ENCODE measurements at places on chromosomes 3 and 15.

GRCh38 chr3:187888701-187889100 is 143.4 kb upstream of the BCL6 start:
- DNase-seq, result no peak

GRCh38 chr15:64224511-64224910 is 61.7 kb upstream of the PPIB start:
- no peak for DNase-seq

GRCh38 chr3:46852839-46853355 is 10.3 kb downstream of the MYL3 start:
- DNase-seq, result no peak

DNA sequence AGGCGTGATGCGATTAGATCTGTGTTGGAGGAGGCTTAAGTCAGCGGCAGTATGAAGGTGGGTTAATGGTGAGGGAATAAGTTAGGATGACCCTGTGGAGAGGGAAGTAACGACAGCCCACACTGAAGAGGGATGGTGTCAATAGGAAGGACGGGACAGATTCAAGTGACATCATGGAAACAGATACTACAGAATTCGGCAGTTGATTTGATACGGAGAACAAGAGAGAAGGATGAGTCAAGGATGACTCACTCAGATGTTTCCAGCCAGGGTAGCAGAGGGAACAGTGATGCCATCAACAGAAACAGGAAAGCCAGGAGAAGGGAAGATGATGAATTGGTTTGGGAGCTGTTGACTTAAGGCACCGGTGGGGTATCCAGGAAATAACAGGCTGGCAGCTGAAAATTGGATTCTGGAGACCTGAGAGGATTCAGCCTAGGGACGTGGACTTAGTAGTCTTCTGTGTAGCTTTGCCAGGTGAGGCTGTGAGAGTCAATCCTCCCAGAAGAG is 38.0 kb downstream of the SHC4 start:
- DNase-seq, result no peak

- DNase-seq, result no peak
Observed at GRCh38 chr3:81097889-81098288, 663.6 kb downstream of the GBE1 start.

DNA sequence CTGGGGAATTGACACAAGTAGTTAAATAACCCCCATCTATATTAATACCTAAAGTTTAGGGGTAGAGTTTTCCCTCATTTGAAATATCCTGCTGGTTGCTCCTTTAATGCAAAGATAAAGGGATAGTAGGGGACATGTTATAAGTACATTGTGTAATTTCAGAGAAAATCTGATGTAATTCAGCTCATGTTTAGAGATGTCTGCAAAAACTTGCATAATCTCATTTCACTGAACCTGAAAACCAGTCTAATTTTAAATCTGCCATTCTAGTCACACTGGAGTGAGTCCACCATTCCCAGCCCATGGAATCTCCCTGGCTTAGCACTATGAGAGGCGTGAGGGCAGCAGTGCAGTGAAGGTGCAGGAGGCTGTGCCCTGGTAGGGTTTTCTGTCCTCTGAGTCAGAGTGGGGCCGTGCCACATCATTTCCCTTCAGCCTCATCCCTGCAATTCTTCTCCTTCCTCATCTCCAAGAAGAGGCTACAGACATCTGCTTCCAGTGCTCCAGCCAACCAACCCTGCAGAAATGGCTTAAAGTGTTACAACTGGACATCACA is 246.3 kb upstream of the UMPS start:
- no peak for DNase-seq

Measured in C1 segment of cervical spinal cord (tissue), 14 donors.